ENCODE measurements at places on chromosomes 1 and 21.

GRCh38 chr1:168419736-168420135 lies 124.1 kb downstream of the XCL2 start:
- DNase-seq: no peak

GRCh38 chr1:195715652-195716051 lies 892.6 kb downstream of the KCNT2 start:
- no peak for DNase-seq

DNA sequence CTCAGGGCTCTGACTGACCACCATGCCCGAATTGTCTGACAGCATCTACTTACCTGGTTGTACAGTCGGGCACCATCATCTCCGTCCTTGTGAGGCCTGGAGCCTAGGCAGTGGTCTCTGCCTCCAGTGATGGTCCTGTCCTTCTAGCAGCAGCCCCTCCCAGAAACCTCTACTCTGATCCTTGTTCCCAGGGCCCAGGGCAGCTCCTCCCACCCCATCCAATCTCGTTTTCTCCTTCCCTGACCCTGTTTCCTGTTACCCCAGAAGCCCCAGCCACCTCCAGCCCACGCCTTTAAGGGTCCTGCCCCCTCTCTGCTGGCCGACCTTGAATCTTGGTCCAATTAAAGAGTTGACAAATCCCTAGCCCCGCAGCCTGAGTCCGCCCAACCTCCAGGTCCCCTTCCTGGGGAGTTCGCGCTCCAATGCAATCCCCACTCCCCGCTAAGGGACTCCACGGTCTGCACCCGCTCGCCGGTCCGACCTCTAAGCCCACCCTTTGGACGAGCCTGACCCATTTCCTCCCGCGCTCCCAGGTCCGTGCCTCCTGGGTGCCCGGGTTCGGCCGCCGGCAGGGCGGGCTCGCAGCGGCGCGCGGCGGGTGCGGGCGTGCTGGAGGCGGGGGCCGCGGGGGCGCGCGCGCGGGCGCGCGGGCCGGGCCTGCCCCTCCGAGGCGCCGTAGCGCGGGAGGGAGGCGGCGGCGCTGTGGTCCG lies at the start of gene B4GALT2:
B4GALT2 (plus strand) TSS at position 660 of the 710 bp plus-strand sequence. CDS start 1,951 bp downstream, outside the sequence.
- no peak for DNase-seq

DNA sequence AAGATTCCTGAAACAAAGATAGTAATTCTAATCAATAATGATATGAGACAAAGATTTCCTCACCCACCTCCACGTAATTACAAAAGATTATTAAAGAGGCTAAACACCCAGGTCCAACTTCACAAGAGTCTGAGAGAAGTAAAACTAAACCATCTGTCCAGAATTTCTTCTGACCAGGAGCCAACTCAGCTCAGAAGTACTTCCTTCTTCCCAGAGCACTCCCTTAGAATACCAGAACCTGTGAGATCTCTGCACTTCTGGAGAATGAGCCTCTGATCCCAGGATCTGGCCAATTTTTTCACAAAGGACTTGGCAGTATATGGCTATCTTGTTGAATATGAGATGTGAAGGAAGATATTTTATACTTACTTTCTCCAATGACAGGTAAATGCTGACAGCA lies 120.6 kb upstream of the PALMD start:
- DNase-seq: no peak

DNA sequence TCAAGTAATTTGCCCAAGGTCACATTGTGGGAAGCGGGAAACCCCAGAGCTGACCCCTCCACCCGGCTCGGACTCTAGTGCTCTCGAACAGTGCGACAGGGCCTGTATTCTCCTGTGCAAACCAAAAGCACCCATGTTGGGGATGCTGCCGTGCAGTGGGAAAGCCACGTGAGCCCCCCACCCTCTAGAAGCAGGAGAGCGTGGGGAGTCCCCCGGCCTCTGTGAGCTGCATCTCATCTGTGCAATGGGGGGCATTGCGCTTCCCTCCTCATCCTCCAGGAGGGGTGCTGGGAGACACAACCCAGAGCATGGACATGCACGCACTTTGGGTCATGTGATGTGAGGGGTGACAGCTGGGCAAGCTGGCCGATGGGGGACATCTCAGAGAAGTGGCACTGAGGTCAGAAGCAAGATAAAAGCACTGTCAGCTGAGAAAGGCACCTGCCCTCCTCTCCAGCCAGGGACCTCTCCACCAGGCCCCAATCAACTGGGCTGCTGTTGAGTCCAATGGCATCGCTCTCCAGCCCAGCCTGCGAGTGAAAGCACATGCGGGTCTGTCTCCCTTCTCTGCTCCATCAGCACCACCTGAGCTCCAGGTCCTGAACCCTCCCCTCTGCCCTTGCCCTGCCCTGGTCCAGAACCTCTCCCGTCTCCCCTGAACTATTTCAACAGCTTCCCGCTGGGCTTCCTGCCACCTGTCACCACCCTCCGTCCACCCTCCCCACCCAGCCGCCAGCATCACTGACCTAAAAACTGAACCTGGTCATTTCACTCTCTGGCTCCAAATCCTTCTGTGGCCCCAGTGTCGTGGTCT lies 76.4 kb upstream of the IFFO2 start:
- DNase-seq: no peak

DNA sequence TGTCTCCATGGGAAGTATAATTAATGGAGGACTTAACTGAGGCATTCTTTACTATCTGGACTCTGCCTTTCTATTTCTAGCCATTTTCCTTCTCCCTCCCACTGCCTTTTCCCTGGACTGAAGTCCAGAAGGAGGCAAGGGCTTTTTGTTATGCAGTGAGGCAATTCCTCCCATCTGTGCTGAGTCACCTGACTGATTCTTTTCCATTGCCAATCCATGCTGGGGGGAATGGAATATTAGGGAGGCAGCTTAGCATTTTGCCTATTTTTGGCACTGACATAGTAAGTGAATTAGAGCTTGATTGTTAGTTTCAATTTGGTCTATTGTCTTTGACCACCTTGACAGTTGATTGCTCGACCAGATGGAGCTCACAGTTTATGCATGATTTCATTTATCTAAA lies 1000.6 kb upstream of the PRMT6 start:
- no peak for DNase-seq

- DNase-seq: no peak
Observed at GRCh38 chr1:33826711-33827110, 37.2 kb upstream of the HMGB4 start.

GRCh38 chr21:41390043-41390639 lies 28.3 kb downstream of the MX2 start:
- no peak for DNase-seq

DNA sequence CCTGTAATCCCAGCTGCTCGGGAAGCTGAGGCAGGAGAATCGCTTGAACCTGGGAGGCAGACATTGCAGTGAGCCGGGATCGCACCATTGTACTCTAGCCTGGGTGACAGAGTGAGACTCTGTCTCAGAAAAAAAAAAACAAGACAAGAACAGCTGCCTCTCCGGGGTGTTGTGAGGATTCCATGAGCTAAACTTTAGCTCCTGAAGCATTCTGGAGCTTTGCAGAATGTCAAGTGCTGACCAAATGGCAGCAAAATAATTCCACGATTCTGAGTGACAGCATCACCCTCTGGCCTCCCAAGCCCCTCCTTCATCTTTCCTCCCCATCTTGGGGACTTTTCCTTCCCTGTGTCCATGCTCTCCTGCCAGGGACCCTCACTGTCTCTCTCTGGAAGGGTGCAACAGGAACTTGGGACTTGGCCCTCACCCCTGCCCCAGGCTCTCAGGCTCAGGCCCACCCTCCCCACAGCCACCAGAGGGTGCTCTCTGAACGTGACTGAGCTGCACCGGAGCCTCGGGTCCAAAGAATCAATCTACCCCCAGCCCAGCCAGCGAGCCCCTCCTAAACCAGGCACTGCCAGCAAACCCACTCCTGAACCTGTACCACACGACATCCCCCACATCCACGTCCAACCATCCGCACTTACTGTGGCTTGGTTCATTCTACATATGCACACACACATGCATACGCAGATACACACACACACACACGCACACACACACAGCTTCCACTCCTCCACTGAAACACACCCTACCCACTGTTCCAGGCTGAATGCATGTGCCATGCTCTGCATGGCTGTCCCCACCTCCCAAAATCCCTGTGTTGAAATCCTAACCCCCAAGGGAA lies 45.7 kb downstream of the ACOT7 start:
- no peak for DNase-seq

GRCh38 chr1:172917972-172918371 lies 132.8 kb downstream of the TNFSF18 start:
- DNase-seq: no peak

DNA sequence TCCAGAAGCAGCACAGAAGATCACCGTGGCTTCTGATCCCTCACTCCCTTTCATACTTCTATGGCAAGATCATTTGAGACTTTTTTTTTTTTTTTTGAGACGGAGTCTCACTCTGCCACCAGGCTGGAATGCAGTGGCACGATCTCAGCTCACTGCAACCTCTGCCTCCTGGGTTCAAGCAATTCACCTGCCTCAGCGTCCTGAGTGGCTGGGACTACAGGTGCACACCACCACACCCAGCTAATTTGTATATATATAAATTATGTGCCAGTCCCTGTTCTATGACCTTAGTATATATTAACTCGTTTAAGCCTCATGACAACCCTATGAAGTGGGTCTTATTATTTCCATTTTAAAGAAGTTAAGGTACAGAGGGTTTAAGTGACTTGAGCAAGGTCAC lies 298.5 kb downstream of the VAV3 start:
- DNase-seq: no peak

DNA sequence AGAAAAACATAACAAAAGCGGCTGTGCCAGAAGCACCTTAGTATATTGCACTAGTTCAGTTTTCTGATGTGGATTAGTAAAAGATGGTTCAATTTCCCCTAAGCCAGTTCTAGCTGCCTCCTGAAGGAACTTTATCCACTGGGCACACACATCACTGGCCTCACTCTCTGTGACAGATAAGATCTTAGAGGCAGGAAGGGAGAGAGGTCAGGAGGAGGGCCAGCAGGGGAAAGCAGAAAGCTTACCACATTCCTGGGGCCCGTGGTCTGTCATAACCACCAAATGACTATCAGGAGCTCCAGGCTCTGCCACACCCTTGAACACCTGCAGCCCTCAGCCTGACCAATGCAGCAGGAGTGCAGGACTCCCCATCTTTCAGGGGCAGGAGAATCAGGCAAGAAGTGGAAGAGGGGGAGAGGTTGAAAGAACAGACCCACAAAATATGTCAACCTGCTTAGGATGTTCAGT lies 37.8 kb downstream of the LRRC71 start:
- no peak for DNase-seq

DNA sequence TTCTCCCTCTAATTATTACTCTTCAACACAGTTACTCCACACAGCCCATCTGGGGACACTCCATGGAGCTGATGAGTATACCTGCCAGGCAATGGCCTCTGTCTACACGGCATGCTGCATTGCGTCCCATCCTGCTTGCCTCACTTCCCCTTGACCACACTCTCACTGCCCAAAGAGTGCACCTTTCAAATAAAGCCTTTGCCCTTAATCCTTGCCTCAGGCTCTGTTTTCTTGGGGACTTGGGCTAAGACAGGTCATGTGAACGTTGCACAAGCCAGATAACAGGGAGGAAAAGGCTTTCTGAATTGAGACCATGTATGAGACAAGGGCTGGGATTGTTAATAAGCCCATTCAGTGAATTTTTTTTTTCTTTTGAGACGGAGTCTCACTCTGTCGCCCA lies 40.0 kb upstream of the SIM2 start:
- no peak for DNase-seq

GRCh38 chr1:14726606-14727005 lies 128.1 kb downstream of the KAZN start:
- DNase-seq: no peak

GRCh38 chr1:115308969-115309368 lies 29.1 kb downstream of the NGF start:
- no peak for DNase-seq

GRCh38 chr1:228342627-228343190 lies 63.9 kb downstream of the TRIM11 start:
- DNase-seq: no peak

GRCh38 chr1:181783208-181783607 lies 278.3 kb downstream of the ZNF648 start:
- DNase-seq: no peak

DNA sequence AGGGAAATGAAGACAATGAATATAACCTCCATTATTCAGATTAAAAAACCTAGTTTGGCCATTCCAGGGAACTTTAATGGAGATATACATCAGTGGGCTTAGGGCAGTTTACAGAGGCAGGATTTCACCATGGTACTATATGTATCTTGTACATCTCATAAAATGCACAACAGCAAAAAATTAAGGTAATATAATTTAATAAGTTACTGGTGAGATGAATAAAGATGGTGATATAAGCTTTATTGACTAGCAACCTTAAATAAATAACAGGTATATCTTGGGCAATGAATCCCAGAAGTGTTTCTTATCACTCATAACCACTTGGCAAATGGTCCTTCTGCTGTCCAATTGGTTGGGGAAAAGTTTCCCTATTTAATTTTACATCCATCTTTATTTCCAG lies 29.0 kb downstream of the XCL1 start:
- no peak for DNase-seq

- DNase-seq: no peak
Observed at GRCh38 chr21:34886240-34887104, 162.6 kb downstream of the RUNX1 start.

GRCh38 chr1:54577612-54578011 lies 29.6 kb downstream of the ACOT11 start:
- DNase-seq: peak; percentile 36

DNA sequence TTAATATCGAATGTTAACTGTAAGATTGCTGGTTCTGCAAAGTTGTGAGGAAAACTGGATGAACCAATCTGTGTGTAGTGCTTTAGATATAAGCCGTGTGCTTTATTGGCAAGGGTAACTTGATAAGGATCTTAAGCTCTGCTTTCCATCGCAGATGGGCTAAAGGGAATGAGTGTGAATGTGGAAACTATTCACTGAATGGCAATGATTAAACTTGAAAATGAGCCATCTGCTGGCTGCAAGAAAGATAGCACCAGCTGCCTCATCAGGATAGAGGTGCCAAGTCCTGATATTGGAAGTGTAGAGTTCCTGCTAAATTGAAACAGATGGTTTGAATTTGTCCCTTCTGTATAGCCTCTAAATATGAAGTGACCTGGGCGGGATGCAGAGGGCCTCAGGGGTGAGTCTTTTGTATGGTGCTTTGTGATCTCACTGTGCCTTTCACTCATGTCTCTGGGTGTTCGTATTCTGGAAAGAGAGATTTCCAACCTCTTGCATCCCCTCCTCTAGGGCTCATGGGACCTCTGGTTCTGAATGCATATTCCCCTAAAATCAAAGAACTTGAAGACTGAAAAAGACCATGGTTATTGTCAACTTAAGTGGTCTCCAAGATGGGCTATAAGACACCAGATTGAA lies 9.2 kb downstream of the FCRL3 start:
- DNase-seq: no peak

- peak; percentile 30 for DNase-seq
Observed at GRCh38 chr1:182962554-182963115, 9.7 kb upstream of the SHCBP1L start.

- no peak for DNase-seq
Observed at GRCh38 chr1:43799656-43800635, 92.6 kb downstream of the ST3GAL3 start.

DNA sequence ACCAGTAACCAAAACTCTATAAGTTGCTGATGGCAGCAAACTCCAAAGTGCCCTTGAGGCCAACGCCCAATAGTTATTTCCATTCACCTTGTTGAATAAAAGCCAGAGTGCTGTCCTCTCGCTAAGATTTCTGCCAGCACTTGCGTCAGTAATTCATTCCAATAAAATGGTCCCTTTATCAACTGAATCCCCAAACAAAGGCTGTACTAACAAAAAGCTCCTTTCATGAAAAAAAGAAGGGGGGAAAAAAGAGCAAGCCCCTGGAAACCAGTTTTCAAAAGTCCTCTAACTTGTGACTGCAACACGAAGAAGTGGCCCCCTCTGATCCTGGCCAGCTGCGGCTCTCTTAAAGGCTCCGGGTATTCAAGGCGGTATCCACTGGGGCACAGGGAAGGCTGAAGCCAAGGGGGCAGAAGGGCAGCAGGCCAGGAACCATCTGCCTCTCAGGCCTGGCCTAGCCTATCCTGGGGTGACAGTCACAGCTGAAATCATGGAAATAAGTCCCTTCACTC lies 55.8 kb upstream of the ZNF326 start:
- DNase-seq: no peak
